Fibroblast of skin of left biceps (primary cell): ENCODE measurements at places on chromosomes 6 and 20.
A peak's percentile ranks its signal among the peaks of the same experiment; 100 is the strongest.

DNA sequence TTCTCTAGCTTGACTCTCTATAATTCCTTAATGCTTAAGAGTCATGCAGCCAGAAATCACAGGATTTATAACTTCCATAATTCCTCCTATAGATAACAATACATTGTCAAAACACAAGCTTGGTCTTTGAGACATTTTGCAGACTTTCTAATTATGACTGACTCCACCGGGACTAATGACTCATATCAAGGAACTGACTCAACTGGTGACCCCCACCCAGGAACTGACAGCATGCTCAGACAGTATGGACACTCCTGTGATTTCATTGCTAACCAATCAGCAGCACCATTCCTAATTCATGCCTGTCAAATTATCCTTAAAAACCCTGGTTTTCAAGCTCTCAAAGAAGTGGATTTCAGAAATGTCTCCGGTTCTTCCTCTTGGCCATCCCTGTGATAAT, 670.5 kb upstream of the IMPG1 start:
- DNase-seq: no peak

DNA sequence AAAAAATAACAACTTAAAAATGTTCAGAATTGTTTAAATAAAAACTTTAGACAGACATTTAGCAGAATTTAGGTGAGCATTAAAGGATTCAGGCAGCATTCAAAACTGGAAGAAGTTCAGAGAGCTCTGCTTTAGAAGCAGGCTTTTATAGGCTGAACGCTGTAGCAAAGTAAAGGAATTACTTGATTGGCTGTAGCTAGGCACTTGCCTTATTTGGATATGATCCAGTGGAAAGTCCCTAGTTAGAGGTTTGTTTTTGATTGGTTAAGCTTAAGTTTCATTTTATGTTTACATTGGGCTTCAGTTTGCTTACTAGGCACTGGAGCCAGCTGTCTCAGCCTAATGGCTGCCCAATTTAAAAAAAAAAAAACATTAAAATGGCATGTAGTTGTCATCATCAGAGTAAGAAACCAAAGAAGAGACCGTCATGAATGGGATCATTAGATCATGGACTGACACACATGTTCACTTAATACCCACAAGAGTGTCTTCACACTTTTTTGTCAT, 65.1 kb downstream of the CBFA2T2 start:
- peak; percentile 70 for DNase-seq

DNA sequence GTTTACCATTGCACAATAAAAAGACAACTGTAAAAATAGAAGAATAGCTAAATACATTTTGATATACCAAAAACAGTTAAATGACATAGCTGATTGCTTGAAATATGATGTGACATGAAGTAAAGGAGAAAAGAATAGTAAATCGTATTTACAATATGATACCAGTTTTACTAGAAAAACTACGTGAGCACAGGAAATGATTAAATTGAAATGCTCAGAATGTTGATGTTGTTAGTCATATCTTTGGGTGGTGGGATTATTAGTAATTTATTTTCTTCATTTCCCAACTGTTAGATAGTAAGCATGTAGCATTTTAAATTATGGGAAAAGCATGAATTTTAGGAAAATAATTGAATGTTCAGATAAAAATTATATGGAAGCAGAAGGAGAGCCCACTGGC, 268.3 kb upstream of the TAB2 start:
- no peak for DNase-seq

GRCh38 chr6:134324766-134325165, 6.9 kb upstream of the SGK1 start:
- no peak for DNase-seq

GRCh38 chr20:48604936-48605335, 222.9 kb downstream of the PREX1 start:
- DNase-seq: no peak

DNA sequence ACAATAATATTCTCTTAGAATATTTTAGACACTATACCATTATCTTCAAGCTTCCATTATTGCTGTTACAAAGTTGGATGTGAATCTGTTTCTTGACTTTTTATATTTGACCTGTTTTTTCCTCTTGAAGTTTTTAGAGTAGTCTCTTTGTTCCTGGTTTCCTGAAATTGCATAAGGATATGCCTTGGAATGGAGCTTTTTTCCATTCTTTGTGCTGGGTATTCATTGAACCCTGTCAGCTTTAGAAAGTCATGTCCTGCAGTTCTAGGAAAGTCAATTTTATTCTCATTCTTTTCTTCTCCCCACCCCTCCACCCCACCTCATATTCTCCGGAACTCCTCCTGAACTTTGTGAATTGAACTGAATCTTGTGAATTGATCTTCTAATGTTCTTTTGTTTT, 92.4 kb upstream of the FOXO3 start:
- no peak for DNase-seq

- no peak for DNase-seq
Measured at GRCh38 chr6:40585651-40586269, 1.4 kb downstream of the LRFN2 start.

DNA sequence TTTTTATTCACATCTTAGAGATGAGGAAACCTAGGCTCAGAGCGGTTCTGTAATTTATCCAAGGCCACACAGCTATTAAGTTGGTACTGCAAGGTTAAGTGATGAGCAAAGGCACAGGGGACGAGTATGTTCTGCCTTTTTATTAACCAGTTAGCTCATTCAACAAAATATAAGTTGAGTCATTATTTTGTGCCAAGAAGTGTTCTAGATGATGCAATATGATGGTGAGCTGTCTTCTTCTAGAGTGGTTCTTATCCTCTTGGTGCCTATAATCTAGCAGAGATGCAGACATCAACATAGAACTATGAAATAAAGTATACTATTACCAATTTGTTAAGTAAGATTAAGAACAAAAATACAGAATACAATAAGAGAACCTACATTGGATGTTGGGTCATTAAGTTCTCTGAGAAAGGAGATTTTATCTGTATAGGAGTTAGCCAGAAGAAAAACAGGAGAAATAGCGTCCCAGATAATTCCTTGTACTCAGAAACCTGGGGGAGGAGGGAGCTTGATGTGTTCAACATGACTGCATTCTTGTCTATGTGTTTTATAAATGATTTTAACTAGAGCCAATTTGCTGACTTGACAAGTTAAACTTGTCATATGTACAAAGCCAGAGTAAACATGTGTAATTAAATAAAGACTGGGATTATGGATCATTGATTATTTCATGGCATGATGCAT, 122.3 kb downstream of the TBXT start:
- DNase-seq: no peak

GRCh38 chr20:57888591-57888990, 178.8 kb upstream of the PMEPA1 start:
- DNase-seq: no peak

GRCh38 chr20:539848-540247, 3.7 kb downstream of the CSNK2A1 start:
- no peak for DNase-seq

GRCh38 chr6:16404456-16404855, 166.1 kb downstream of the GMPR start:
- no peak for DNase-seq

DNA sequence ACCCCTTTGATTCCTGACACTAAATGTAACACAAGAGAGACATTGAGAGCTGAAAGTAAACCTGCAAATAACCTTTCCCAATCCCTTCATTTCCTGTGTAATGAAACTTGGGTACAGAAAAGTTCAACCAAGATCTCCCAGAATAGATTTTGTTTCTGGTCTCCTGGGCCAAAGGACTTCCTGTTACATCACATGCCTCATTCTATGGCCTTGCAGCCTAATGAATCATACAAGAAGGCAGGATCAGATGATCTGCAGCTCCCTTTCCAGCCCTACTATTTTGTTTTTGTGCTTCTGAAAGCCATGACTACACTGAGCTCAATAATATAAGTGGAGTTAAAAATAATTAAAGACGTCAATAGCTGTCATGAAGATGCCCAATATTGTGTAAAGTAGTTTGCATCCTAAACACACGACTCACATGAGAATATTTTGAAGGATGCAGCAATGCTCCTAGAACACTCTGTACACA, 73.4 kb upstream of the NOX3 start:
- peak; percentile 47 for DNase-seq

- DNase-seq: no peak
Measured at GRCh38 chr6:95686272-95686671, 108.9 kb downstream of the MANEA start.

GRCh38 chr6:32867022-32867477, 13.1 kb downstream of the PSMB9 start:
- no peak for DNase-seq

DNA sequence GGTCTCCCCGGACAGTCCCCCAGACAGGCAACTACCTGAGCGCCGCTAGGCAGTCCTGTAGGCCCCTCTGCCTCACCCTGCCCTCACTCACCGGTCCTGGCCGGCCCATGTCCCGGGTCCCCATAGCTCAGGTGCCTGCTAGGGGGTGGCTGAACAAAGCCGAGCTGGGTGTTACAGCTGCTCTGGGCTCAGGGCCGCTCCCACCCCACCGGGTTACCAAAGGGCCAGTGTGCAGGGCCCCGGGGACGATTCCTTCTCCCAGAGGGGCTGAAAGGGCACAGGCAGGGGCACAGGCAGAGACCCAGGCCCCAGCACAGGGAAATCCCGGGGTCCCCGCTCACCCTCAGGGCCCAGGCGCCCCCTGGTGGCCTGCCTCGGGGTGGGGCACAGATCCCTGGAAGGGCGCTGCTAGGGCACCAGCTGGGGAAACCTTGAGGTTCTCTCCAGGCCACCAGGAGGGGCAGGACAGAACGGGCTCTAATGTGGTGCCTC, 118.4 kb downstream of the GRM4 start:
- no peak for DNase-seq

DNA sequence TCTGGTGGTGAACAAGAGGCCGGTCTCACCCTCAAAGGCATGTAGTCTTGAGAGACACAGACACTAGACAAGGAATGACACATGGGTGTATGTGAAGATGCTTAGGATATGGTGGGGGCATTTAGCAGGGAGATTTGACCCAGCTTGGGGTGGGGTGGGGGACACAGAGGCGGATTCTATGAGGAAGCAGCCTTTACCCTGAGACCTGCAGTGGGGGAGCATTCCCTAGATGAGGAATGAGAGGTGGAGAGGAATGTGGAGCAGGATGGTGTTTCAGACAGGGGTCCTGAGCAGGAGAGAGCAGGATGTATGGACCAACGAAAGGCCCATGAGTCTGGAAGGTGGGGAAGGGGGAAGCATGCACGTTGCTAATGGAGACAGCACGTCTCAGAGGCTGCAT, 57.8 kb downstream of the PHACTR3 start:
- no peak for DNase-seq

- no peak for DNase-seq
Measured at GRCh38 chr20:60219231-60219630, 261.0 kb downstream of the CDH26 start.

- DNase-seq: peak; percentile 55
Measured at GRCh38 chr6:43790031-43790430, 20.0 kb downstream of the VEGFA start.

GRCh38 chr6:42393339-42393738, 58.4 kb downstream of the TRERF1 start:
- no peak for DNase-seq

GRCh38 chr6:6823568-6824224, 235.2 kb downstream of the LY86 start:
- no peak for DNase-seq

DNA sequence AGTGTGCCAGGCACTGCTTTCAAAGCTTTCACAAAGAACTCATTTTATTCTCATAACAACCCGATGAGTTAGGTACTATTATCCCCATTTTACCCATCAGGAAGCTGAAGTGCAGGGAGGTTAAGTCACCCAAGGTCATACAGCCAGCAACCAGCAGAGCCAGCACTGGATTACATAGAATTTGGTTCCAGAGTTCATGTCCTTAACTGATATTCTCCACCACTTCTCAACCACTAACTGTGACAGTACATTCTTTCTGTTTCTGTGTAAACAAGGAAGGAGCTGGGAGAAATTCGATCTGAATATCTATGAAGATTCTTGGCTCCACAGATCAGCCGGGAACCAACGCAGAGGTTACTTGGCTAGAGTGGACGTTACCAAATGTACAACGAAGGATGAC, 98.0 kb downstream of the KIF16B start:
- DNase-seq: no peak

GRCh38 chr6:10597499-10598001, 76.4 kb downstream of the GCNT2 start:
- DNase-seq: no peak

DNA sequence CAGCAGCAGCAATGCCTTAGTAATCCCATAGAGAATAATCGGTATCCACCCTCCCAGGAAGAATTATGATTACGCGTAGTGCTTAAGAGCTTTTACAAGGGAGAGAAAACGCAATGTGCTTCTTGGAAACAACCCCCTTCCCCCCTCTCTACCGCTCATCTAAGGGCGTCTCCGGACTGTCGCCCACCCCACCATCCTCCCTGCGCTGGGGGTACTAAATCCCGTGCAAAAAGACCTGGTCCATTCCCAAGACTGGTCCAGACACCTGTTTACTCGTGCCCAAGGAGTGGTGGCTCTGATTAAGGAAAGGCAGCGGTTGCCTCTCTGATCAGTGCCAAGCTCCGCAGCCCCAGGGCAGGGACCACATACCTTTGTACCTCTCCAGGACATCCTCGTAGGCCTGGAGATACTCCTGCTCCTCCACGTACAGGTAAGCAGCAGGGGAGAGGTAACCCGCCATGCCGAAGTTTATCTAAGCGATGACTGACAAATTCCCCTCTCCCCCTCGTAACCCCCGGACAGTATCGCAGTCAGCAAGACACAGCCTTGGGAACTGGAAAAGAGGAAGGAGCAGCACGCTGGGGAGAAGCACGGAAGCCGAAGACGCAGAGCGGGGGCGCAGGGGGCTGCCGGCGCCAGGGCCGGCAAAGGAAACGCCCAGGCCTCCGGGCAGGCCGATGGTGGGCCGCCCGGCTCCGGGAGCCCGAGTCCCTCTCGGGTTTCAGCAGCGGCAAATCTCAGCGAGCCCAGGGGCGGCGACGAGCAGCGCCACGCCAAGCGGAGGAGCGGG, 112.0 kb upstream of the BEND6 start:
- DNase-seq: no peak

DNA sequence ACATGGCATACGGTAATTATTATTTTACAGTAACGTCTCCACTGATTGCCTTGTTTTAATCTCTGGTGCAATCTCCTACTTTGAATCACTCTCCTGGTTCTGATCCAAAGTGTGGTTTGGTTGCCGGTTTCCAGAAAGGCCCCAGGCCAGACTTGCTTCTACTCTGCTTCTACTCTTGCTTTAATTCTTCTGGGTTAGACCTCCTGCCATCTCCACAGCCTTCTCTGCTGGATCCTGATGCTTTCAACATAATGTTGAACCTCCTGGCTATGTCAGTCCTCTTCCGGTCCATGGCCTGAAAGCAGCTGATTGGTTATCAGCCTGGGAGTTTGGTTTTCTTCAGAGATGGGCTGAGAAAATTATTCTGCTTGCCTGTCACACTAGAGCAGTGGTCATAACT, 266.5 kb upstream of the RIMS1 start:
- no peak for DNase-seq

- no peak for DNase-seq
Measured at GRCh38 chr20:2557873-2558580, 21.7 kb downstream of the TMC2 start.

- no peak for DNase-seq
Measured at GRCh38 chr6:37317312-37318038, 36.3 kb upstream of the RNF8 start.

- DNase-seq: no peak
Measured at GRCh38 chr20:50398471-50398820, 111.7 kb upstream of the PTPN1 start.
